ENCODE measurements at places on chromosomes 1 and 21. TPM values are rescaled to one million over a fixed set of nuclear protein-coding genes. Genes with fewer than 3 reads are reported as not detected.

DNA sequence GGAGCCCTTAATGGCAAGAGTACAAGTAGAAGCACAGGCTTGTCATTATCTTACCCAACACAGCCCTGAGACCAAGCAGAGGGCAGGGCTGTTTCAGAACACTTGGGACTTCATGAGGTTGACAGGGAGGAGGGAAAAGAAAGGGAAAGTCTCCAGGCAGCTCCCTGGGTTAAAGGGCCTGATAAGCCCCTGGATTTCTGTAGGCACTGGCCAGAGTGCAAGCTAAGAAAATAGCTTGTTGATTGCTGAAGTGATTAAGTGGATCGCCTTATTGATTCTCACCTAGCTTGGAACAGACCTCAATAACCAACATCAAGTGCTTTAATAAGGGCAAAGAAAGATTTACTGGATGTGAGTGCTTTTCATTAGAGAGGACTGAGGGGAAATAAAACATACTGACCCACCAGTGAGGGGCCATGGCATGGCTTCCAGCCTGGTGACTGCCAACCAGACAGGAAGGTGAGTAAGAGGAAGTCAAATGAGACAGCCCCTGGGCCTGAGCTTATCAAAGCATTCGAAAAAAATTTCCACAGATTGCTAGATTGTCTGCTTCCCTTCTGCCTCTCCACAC is 121.4 kb upstream of the NFIA start:
- DNase-seq: peak; percentile 21

GRCh38 chr1:155424091-155424490 is 103.4 kb downstream of the RUSC1 start:
- peak; percentile 4 for DNase-seq

GRCh38 chr1:114216431-114217173 is 62.9 kb upstream of the SYT6 start:
- DNase-seq: no peak

The SPRR2E gene
- not detected for polyA plus RNA-seq

The NUF2 gene
- polyA plus RNA-seq: 13.5 TPM

DNA sequence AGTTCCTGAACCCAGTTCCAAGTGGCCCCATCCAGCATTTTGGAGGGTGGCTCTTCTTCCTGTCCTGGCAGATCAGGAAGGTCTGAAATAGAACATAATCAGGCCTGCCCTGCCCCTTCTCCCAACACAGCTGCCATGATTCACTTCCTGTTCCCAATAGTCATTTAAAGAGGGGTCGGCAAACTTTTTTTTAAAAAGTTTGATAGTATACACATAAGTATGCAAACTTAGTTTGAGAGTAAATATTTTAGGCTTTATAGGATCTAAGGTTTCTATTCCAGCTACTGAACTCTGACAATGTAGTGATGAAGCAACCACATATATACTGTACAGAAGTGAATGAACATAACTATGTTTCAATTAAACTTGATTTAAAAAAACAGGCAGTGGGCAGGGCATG is 66.4 kb downstream of the LUZP1 start:
- DNase-seq: peak; percentile 62

- peak; percentile 76 for DNase-seq
Measured at GRCh38 chr1:56710646-56711045, 65.5 kb downstream of the PRKAA2 start.

GRCh38 chr1:84225646-84226045 is 75.9 kb upstream of the SAMD13 start:
- no peak for DNase-seq

The GJA8 gene
- not detected for polyA plus RNA-seq
